ENCODE measurements at places on chromosomes 4 and X.

- no peak for DNase-seq
These were observed 40.0 kb downstream of the RBPJ start for GRCh38 chr4:26360864-26361263.

GRCh38 chr4:155001251-155001650 lies 207.2 kb upstream of the NPY2R start:
- DNase-seq: no peak

GRCh38 chrX:43025806-43026315 lies 247.9 kb upstream of the PPP1R2C start:
- DNase-seq: no peak

- peak; percentile 11 for DNase-seq
These were observed 88.4 kb downstream of the ZXDA start for GRCh38 chrX:57821703-57822387.

DNA sequence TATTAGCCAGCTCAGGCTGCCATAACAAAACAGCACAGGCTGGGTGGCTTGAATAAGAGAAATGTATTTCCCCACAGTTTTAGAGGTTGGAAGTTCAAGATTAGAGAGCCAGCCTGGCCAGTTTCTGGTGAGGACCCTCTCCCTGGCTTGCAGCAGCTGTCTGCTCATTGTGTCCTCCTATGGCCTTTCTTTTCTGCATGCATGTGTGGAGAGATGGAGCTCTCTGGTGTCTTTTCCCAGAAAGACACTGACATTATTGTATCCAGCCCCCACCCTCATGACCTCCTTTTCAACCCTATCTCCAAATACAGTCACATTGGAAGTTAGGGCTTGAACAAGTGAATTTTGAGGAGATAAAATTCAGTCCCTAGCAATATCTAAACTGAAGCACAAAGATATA lies 263.8 kb upstream of the PABPC4L start:
- no peak for DNase-seq

DNA sequence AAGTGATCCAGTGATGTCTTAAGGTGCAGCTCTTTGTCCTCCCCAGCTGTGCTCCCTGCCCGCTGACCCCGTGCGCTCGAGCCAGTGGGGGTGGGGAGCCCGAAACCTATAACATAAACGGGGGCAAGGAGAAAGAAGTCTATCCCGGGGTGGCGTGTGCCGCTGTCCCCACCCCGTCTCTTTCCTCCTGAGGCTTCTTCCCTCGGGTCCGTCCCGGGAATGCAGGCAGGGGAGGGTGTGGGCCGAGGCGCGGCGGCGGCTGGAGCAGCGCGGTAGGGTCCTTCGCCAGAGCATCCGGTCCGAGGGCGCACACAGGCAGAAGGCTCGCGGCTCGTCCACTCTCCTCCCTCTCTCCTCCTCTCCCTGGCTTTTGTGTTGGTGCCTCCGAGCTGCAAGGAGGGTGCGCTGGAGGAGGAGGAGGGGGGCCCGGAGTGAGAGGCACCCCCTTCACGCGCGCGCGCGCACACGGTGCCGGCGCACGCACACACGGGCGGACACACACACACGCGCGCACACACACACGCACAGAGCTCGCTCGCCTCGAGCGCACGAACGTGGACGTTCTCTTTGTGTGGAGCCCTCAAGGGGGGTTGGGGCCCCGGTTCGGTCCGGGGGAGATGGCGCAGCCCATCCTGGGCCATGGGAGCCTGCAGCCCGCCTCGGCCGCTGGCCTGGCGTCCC lies at the start of gene RAB33A:
TSS of gene RAB33A (plus strand) at position 517 of the 681 bp plus-strand sequence. CDS start at position 618, 101 bp downstream.
- DNase-seq: no peak

DNA sequence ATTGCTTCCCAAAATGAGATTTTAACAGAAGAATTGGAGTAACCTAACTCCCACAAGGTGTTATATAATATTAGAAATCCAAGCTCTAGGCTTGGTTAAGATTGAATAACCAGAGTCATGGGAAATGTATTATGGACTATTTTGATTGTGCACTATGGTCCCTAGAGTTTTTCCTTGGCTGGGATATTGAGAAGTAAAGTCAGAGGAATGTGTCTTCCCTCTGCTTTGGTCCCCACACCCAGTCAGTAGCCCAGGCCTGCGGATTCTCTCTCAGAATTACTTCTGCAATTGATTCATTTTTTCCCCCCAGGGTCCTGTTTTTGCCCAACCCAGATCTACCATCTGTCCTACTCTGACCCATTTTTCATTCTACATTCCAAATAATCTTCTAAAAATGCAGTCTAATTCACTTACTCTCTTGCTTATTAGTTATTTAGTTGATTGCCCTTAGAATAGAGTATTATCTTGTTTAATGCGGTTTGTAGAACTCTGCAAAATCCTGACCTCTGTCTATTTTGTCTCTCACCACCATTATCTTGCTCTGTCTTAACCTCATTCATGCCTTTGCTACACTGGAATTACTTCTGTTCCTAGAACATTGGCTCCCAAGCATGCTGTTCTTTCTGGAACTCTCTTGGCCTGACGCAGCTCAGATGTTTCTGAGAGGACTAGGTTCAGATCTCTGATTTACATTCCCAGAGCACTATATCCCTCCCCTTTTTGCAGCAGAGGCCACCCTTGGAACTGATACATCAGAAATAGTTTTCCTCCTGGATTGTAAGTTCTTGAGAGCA lies 23.6 kb downstream of the GUCY1A1 start:
- DNase-seq: no peak

DNA sequence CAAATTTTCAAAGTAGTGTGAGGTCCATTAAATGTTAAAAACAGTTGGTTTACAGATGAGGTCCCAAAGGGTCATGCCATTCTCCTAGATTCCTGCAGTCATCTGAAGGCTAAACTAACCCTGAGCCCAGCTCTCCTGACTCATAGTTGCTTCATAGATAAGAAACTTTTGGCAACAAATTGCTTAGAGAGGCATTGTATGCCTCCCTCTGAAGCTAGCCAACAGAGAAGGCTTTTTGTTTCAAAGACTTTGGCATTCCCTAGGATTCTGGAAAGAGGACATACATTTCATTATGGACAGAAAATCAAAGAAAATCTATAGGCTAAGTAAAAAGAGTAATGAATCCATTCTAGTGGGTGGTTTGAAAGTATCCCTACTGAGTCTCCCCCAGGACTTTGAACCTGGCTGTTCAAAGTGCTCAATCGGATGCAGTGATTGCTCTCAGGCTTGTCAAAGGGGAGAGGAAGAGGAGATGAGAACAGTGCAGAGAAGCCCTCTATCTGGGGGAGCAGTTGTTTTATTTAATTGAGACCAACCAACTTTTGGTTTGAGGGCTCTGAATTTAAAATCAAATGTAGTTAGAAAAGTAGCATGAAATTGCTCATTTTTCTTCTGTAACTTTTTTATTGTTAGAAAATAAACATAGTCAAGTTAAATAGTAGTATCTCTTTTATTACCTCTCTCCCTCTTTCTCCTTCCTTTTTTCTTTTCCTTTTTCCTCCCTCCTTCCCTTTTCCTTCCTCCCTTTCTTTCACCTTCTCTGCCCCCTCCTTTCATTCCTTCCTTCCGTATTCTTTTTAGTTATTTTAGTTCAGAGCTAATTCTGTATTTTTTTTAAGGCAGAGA lies 72.3 kb upstream of the ZNF518B start:
- DNase-seq: peak; percentile 36

- DNase-seq: no peak
These were observed 29.1 kb upstream of the GALNT7 start for GRCh38 chr4:173139561-173139960.

DNA sequence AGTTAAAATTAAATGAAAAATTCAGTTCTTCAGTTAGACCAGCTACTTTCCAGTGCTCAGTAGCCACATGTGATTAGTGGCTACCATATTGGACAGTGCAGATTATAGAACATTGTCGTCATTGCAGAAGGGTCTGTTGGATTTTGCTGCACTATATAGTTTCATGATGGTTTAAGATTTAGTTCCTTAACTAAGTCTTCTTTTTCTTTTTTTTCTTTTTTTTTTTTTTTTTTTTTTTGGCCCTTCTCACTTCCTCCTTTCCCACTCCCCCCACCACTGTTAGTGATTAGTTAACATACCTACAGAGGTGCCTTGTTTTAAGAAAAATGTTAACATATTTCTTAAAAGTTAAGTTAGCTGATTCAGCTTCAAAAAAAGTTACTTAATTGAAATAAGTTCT lies 9.0 kb downstream of the RAB9A start:
- DNase-seq: no peak

DNA sequence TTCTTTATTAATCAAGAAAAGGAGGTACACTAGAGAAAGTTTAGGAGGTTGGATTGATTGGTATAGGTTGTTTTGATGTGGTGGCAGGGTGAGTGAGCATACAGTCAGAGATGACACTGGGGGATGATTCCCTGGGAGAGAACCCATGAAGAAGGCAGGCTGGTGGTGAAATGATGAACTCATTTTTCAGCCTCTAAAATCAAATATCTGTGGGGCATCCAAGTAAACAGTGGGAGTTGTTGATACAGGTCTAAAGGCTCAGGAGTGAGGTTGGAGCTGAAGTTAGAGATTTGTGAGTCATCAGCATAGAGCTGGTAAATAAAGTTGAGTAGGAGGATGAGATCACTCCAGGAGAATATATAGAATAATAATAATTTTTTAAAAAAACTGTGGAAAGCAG lies 10.0 kb upstream of the AP1S2 start:
- peak; percentile 34 for DNase-seq

DNA sequence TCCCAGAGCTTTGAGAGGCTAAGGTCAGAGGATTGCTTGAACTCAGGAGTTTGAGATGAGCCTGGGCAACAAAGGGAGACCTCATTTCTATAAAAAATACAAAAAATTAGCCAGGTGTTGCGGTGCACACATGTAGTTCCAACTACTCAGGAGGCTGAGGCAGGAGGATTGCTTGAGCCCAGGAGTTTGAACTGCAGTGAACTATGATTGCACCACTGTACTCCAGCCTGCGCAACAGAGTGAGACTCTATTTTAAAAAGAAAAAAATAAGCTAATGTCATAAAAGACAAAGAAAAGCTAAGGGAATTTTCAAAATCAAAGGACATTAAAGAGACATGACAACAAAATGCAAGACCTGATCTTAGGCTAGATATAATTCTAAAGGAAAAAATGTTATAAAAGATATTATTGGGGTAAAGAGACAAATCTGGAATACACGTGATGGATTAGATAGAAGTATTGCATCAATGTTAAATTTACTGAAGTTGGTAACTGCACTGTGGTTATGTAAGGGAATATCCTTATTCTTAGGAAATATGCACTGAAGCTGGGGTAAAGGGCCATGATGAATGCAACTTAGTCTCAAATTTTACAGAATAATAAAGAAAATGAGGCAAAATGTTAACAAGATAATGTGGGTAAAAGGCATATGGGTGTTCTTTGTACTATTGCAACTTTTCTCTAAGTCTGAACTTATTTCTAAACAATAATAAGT lies 75.2 kb downstream of the SPRY1 start:
- no peak for DNase-seq

- DNase-seq: no peak
These were observed 40.7 kb downstream of the C4orf51 start for GRCh38 chr4:145720656-145721055.

DNA sequence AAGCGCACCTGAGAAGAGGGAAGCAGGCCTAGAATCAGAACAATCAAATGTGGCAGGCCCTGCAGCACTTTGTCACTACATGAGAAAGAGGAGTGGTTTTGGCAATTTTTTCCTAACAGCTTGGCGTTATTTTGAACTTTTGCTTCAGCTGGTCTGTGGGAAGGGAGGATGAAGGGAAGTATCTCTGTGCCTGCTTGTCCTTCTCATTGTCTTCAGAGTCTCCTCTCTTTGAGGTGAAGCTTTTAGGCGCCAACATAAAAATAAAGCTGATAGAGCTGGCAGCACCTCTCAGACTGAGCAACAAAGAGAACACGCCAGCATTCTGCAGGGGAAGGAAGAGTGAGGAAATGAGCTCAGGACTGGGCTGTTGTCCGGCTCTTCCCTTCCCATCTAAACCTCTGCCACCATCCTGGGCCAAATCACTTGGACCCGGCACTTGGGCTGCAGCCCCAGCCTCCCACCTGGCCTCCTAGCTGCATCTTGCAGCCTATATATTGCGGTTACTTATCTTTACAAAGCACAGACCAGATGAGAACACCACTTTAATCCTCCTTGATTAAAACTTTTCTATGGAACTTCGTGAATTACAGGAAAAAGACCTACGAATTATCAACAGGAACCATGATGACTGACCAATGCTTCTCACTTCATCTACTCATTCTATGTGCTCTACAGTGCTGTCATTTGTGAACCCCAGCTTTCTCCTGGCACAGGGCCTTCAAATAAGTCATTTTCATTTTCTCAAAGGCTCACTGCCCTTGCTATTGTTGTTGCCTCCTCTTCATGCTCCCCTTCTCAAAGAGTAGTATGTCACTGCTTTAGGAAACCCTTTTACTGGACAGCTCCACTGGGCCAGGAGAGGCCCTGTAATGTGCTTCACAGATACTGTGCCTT lies 476.4 kb upstream of the HS3ST1 start:
- no peak for DNase-seq

DNA sequence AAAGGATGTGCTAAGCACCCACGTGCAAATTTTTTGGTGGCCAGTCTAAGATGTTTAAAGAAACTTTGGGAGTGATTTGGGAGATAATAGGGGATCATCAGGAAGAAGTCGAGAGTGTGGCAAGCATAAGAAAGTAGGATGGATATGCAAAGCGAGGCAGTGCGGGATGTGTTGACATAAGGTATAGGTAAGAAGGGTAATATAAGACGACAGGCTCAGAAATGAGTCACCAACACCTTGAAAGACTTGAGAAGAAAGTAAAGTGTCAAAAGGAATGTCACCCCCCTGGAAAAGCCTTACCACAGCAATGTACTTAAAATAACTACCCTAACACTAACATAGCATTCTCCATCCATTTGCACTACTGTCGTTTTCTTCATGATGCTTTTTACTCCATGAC lies 69.8 kb upstream of the BMP2K start:
- no peak for DNase-seq

DNA sequence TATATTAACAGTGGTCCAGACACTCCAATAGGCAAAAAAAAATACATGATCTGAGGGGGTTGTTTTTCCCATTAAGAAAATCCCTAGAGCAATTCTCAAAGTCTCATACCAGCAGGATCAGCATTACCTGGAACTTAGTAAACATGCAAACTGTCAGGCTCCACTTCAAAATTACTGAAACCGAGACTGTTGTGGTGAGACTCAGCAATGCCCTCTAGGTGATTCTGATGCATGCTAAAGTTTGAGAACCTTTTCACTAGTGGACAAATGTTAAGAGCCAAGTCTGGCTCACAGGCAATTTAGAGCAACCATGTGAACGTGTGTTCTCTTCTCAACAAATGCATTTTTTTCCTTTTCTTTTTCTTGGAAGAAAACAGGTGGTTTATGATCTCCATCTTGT lies 30.2 kb downstream of the NEK1 start:
- no peak for DNase-seq

- peak; percentile 54 for DNase-seq
These were observed 6.2 kb upstream of the CXCL3 start for GRCh38 chr4:74044677-74045076.

GRCh38 chr4:165515201-165515600 lies 136.4 kb downstream of the CPE start:
- DNase-seq: no peak

DNA sequence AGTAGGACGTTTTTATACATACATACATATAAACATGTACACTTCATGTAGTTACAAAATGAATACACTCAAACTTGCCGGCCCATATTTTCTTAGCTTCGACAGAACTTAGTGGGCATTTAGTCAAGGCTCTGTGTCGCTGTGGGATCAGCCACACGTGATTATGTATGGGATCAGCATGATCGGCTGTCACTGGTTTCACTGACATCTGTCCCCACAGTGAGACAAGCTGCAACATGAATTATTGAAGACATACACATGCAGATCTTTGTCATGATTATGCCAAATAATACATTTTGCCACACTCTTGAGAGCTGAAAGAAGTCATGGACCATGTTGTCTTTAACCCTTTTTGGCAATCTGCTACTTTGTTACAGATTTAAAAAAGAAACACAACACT lies 38.2 kb upstream of the NAA11 start:
- no peak for DNase-seq

GRCh38 chr4:72442715-72443114 lies 126.3 kb downstream of the ADAMTS3 start:
- peak; percentile 60 for DNase-seq

All from HT1080 (cell line).